ENCODE measurements at places on chromosomes 2 and 18. TPM values are rescaled to one million over a fixed set of nuclear protein-coding genes. Genes with fewer than 3 reads are reported as not detected.

Gene TUBA4B
- total RNA-seq: not detected

Gene MAPK4
- total RNA-seq: 7.5 TPM

Gene ALLC
- not detected for total RNA-seq

Gene SKOR2
- total RNA-seq: not detected

Gene SERPINB7
- total RNA-seq: 0.79 TPM

Gene TXNDC2
- total RNA-seq: not detected

All from placental epithelial cell (primary cell).